ENCODE measurements at places on chromosomes 1 and 21.

DNA sequence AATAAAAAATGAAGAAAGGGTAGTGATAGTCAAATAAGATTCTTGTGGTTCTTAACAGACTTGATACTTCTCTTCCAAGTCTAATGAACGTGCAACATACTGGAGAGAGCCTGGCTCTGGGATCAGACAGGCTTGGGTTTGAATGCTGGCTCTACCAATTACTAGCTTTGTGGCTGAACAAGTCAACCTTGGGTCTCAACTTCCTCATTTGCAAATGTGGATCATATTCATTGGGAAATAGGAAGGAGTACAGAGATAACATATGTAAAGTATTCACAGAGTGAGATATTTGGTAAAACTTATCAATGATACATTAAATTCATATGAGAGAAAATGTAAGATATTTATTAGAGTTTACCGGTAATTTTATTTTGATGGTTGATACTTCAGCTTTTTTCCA is 2.0 kb downstream of the EDEM3 start:
- DNase-seq: no peak

DNA sequence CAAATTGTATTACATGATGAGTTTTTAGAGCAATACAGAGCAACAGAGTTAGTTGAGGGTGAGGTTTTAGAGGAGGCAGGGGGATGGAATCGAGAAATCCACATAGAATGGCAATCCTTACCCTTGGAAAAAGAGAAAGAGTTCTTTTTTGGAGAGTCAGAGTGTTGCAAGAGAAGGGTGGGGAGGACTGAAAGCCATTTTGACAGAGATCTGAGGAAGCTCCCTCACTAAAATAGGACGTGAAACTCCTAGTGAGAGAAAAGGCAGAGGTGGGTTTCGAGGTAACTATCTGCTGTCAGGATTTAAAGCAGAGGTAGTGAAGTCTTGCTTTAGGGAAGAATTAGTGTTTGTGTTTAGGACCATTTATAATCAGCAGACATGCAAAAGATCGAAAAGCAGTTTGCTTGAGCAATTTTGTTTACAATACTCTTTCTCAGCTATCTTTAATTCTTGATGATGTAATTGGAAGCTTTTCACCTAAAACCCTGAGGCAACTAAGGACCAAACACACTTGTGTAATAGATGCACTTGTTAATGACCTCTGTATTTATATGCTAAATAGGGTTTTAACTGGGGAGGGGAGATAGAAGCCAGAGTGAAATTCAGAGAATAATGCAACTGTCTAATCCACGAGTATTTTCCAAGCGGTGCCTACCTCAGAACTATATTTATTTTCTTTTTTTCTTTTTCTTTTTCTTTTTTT is 20.0 kb downstream of the ADAMTS5 start:
- no peak for DNase-seq

DNA sequence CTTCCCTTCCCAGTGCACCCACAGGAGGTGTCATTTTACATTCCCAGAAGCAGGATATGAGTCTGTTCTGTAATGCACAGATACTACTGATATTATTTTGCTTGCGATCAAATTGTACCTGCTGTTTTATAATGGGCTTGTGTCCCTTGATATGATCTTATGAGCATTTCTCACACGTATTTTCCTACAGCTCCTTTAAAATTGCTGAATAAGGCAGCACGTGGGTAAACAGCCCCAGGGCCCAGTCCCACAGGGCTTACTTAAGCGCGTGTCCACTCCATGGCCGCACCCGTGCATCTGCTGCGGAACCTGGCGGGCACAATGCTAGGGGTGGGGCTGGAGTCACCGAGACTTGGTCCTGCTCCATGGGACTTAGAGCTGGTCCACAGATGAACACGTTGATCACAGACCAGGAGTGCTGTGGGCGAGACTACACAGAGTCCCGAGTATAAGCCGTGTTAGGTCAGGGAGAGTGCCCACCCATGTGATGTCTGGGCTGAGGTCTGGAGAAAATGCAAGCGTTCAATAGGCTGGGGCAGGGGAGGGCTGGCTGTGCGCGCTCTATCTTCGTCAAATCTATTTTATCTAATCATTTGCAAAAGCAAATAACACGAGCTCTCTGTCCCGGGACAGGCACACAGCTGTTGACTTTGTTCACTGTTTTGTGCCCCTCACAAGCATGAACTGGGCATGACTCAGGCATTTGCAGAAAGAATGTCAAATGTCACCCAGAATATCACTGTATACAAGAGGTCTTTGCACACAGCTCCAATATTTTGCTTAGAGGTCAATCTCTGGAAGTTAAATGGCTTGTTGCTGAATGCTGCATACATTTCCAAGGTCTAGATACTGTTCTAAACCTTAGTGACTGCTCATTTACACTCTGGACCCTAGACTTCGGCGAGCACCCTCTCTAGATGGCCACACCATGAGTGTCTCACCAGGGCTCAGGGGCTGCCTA is 119.3 kb downstream of the CRYAA start:
- DNase-seq: no peak

GRCh38 chr1:247077213-247077612 is 1.4 kb downstream of the ZNF670 start:
- no peak for DNase-seq

GRCh38 chr1:154851392-154852177 is 18.5 kb downstream of the KCNN3 start:
- DNase-seq: no peak

DNA sequence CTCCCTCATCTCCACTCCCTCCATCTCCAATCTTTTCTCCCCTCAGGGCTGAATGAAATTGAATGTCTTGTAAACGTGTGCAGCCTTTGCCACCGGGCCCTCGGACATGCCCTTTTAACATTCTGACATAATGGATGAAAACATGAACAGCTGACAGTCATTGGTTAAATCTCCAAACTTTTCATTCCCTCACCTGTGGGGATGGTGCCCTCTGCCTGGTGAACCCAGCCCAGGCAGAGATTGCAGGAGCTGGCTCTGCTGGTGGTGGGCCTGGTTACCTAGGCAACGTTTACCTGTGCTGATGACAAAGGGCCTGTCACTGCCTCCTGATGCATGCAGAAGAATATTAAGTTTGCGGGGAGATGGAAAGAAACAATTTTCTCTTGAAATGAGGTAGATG is 21.3 kb downstream of the ST6GALNAC3 start:
- no peak for DNase-seq

GRCh38 chr21:28936036-28936435 is 56.6 kb downstream of the LTN1 start:
- no peak for DNase-seq

DNA sequence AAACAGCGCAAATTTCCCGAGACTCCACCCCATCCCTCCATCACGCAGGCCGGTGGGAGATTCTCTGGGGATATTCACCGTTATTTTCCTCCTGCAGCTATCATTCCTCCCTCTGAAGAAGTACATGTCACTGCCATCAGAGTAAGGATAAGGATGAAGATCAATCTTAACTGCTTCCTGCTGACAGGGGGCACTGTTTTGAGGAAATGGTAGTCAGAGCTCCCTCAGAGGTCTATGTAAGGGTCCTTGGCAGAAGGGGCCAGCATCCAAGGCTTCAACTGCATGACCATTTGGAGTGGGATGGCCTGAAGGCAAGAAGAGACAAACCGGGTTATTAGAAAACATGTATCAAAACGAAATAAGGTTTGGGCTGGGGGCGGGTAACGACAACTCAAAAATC is 111.5 kb downstream of the KCNK1 start:
- DNase-seq: no peak

- no peak for DNase-seq
Measured at GRCh38 chr1:193448682-193449461, 262.5 kb upstream of the B3GALT2 start.

DNA sequence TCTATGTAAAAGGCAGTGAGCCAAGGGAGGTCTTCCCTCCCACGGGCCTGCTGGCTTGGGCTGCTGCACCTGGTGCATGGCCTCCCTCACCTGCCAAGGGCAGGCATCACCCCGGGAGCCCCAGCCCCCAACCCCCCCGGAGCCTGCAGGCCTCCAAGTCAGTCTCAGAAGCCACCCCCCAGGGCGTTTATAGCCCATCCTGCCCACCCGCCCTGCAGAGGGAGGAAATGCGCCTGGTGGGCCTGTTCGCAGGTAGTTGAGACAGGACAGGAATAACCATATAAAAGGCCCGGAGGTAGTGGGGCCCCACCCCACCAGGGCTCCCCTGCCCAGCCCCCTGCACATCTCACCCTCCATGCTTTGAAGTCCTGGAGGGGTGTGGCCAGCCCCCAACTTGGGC is 18.2 kb upstream of the ARF1 start:
- no peak for DNase-seq

DNA sequence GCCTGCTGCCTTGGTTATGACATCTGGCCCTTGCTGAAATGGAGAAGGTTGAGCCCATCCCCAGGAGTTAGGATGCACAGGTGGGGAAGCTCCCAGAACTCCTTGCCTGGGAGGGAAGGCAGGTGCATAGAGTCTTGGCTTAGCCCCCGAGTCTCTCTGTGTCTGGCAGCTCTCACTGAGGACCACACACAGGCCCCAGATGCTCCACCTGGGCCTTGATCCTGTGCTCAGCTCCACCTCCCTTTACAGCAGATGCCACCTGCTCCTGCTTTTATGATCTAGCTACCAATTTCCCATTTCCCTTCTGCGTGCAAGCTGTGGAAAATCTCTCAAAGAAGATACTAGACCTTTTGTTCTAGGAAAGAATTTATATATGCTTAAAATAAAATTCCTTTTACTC is 28.8 kb upstream of the KCNJ6 start:
- no peak for DNase-seq

GRCh38 chr1:56148326-56149193 is 430.8 kb downstream of the PLPP3 start:
- DNase-seq: no peak

DNA sequence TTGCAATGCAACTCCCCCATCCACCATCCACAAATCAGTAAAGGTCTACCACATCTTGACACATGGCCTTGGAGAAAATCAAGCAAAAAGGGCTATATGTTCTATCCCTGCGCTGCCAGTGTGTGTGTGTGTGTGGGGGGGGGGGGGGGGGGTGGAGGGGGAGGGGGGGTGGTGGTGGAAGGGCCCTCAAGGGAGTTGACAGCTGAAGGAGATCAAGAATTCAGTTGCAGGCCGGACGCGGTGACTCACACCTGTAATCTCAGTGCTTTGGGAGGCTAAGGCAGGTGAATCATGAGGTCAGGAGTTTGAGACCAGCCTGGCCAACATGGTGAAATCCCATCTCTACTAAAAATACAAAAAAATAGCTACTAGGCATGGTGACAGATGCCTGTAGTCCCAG is 37.6 kb upstream of the CLIC4 start:
- DNase-seq: no peak

DNA sequence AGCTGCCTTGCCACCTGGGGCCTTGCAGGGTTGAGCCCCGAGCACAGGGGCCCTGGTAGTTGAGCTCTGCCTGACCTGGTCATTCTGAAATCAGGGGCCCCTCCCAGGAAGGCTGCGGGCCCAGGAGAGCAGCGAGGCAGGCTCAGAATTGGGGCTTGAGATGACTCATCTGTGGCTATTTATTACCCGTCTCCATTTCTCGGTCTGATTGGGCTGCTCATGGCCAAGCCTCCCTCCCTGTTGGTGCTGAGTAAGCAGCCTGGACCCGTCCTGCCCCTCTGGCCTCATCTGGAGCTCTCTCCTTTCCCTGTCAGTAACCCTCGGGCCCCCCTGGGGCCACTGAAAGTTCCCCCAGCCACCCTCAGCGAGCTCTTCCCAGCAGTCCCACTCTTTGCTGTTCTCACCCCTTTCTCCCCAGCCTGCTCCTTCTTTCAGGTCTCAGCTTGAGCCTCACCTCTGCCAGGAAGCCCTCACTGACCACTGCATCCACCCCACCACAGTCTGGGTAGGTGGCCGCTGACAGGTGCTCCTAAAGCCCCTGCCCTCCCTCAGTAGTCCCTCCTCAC is 11.0 kb upstream of the TNFRSF8 start:
- DNase-seq: no peak

DNA sequence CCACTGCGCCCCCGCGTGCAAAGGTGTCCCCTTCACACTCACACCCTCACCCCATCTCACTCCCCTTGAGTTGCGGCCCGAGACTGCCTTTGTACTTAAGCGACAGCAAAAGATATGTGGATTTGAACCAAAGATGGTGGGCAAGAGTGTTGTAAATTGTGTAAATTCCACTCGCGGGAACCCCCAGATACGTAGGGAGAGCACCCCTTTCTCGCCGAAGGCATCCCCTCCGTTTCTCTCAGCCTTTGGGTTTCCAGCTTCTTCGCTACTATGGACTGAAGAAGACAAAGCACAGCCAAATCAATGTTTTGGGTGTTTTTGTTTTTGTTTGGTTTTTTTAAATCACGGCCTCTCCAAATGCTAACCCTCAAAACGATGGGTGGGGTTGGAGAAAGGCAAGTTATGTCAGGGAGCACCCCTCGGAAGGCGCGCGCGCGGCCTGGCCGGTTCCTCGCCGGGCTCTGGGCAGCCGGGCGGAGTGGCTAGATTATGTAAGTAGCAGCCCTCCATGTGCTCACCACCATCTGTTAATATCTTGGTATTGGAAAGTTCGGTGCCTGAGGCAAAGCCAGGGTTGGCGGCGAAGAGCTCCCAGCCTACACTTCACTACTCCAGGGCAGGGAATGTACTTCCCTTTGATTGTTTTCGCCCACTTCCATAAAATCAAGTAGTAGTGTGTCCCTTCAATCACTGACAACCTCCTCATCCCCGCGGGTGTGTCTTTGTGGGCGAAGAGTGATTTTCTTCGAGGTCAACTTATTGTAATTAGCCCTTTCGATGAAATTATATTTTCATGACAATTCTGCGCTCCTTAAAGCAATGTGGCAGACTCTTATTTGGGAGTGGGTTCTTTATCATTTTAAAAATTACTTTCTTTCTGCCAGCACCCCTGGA is 4.0 kb upstream of the PROX1 start:
- DNase-seq: no peak

GRCh38 chr21:43302062-43302700 is 124.8 kb downstream of the SIK1 start:
- no peak for DNase-seq

DNA sequence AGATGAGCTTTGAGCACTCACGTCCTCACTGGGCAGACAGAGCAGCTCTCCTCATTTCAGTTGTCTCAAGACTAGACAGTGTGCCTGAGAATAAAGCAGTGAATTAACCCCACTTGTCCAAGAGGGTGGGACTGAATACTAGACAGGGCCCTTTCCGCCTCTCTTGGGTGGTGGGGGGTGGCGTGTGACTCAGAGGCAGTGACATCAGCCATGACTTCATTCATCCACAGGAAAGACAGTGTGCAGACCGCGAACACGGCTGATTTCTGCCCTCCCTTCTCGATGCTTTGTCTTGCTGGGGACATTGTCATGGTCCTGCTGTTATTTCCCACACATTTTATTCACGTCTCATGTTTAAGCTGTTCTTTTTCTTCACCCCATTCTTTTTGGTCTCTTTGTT is 64.9 kb downstream of the FGGY start:
- DNase-seq: no peak

DNA sequence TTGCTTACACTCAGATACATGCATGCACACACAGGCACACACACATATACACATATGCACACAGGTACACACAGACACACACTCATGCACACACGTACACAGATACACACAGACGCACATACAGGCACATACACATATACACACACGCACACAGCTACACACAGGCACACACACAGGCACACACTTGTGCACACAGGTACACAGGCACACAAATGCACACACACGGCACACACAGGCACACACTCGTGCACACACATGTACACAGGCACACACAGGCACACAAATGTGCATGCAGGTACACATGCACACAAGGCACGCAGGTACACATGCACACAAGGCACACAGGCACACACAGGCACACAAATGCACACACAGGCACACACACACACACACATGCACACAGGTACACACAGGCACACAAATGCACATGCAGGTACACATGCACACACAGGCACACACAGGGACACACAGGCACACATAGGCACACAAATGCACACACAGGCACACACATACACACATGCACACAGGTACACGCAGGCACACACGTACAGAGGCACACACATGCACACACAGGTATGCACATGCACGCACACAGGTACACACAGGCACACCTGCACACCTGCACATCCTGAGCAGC is 110.0 kb downstream of the WDR4 start:
- DNase-seq: no peak
